Fibroblast of the aortic adventitia (primary cell): ENCODE measurements at places on chromosomes 1 and 21.

GRCh38 chr21:46131838-46132651 is 23.3 kb downstream of the FTCD start:
- no peak for DNase-seq

- DNase-seq = peak; percentile 90
Observed at GRCh38 chr1:159923203-159924024, 1.9 kb downstream of the TAGLN2 start.

GRCh38 chr1:36845802-36846201 is 188.5 kb downstream of the GRIK3 start:
- no peak for DNase-seq

GRCh38 chr1:71861022-71861421 is 421.3 kb downstream of the NEGR1 start:
- peak; percentile 46 for DNase-seq
